Muscle of arm (tissue), 14 donors: ENCODE measurements at places on chromosomes 1 and 21. TPM values are rescaled to one million over a fixed set of nuclear protein-coding genes. Genes with fewer than 3 reads are reported as not detected.

GRCh38 chr21:14523234-14523633 lies 22.9 kb downstream of the SAMSN1 start:
- no peak for DNase-seq

Gene FBXO2
- polyA plus RNA-seq, result 0.16 TPM

- no peak for DNase-seq
These were observed 51.7 kb downstream of the SLC16A1 start for GRCh38 chr1:112904071-112904830.

DNA sequence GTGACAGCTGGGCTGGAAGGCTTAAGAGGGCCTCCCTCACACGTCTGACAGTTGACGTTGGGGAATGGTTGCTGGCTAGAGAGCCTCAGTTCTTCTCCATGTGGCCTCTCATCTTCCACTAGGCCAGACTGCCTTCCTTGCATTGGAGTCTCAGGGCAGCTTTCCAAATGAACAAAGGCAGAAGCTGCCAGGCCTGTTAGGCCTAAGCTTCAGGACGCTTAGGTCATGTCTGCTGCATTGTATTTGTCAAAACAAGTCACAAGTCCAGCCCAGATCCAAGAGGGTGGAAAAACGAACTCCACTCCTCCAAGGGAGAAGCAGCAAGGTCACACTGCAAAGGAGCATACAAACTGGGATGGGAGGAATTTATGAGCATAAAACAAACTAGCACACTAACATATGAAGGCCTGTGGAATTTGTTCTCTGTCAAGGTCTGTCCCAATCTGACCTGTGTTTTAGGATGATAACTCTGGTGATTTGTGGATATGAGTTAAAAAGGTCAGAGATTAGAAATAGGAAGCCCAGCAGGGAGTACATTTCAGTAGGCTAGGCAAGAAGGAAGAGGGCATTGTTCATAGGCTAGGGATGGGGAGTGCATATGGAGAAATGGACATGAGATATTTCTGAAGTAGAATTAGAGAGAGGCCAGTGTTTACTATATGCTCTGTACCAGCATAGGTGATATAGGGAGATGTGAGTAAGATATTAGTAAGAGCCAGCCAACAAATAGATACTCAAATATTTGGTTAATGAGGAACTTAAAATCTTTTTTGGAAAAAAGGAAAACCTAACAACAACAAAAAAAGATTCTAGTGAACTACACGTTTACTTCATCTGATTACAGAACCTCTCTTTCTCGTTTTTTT lies 29.1 kb upstream of the CNN3 start:
- no peak for DNase-seq

DNA sequence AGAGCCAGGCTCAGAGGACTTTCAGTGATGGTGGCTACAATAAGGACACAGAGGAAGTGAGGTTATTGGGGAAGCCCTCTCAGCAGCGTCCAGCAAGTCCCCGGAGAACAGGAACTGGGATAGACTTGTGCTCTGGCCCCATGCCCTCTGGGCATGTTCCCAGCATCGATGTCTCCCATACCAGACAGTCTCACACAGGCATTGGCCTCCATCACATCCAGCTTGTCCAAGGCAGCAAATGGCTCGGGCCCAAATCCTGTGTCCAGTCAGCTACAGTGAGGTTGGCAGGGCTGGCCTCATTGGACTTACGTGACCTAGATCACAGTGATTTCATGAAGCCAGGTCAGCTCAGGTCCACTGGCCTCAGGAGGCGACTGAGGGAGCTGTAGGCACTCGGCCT lies 19.6 kb upstream of the TMEM54 start:
- DNase-seq, result no peak

DNA sequence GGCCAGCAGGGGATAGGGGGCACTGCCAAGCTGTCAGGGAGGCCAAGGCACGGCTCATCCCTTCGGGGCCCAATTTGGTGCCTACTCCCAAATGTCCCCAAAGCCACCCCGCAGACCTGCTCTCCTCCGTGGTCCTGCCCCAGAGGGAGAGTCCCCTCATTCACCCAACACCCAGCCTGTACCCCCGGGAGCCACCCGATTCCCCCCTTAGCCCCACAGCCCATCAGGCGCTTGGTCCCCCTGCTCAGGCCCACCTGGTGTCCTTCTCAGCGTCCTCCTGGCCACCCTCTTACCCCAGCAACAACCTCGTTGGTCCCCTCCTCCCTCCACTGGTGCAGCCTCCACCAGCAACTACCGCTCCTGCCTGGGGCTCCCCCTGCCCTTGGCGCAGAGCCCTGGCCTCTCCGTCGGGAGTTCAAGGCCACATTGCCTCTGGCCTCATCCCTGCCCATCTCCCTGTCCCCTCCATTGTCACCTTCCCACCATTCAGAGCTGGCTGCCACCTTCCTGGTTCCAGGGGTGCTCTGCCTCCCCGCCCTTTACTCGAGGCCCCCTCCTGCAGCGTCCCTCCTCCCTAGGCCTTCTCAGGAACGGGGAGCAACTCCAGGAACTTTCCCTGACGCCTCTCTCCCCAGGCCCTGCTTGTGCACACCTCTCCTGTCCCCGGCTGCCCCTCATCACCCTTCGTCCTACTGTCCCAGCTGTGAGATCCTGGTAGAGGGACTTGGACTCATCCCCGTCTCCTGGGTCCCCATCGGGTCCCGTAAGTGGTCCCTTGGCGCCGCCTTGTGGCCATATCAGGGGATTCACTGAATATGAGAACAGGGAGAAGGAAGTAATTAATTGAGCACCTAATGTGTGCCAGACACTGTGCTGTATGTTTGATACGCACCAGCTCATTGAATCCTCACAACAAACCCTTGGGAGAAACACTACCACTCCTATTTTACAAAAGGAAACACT lies 73.9 kb downstream of the RAP1GAP start:
- DNase-seq, result no peak

Gene LCE2C
- not detected for polyA plus RNA-seq

- DNase-seq, result no peak
These were observed 67.1 kb upstream of the UBE2U start for GRCh38 chr1:64136296-64136695.

- no peak for DNase-seq
These were observed 232.6 kb downstream of the SRGAP2C start for GRCh38 chr1:121417325-121417923.

GRCh38 chr1:25009671-25010262 lies 79.7 kb upstream of the RUNX3 start:
- DNase-seq, result no peak

Gene FAM167B
- 4.0 TPM for polyA plus RNA-seq

GRCh38 chr1:175089136-175089718 lies 21.6 kb downstream of the TNN start:
- no peak for DNase-seq

Gene NBPF26
- polyA plus RNA-seq, result 15.7 TPM

Gene CLCA4
- polyA plus RNA-seq, result 0.40 TPM

Gene RGS16
- polyA plus RNA-seq, result 5.1 TPM

- DNase-seq, result no peak
These were observed 14.5 kb downstream of the SLX9 start for GRCh38 chr21:44954281-44954771.

- DNase-seq, result peak; percentile 10
These were observed 58.8 kb upstream of the SPATA6 start for GRCh38 chr1:48530727-48531351.

Gene PLEKHA6
- 5.3 TPM for polyA plus RNA-seq

Gene TRIM67
- 0.05 TPM for polyA plus RNA-seq

DNA sequence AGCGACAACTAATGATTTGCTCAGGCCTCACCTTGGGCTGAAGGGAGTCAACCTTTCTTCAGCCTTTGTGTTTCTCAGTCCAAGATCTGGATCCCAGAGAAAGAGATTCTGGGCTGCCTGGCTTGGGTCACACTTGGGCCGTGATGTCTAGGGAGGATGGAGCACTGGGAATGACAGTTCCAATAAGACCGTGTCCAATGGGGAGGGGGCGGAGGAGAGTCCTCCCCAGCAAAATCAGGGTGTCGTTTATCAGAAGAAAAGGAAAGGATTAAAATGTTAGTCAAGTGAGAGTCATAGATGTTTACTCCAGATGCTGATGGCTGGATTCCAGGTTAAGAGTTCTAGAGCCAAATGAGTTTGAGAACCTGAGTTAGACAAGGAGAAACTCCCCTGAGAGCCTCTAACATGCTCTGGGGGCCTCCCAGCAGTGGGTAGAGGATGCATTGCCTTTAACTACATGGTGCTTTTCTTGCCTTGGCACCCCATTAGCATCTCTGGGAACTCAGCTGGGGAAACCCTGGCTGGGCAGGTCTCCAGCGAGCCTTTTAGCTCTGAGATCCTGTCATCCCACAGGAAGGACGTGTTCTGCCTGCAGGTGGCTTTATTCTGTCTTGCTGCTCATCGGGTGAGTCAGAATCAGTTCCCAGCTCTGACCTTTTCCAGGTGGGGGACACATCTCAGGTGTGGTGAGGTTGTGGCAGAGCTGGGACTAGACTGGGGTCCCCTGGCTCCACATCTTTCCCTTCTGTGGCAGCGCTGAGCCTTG lies 22.2 kb downstream of the NIPAL3 start:
- peak; percentile 45 for DNase-seq

Gene GRIK1
- 0.42 TPM for polyA plus RNA-seq

- no peak for DNase-seq
These were observed 75.1 kb downstream of the PGM1 start for GRCh38 chr1:63668298-63668697.

Gene TLCD4
- polyA plus RNA-seq, result not detected

Gene PTPRC
- 4.6 TPM for polyA plus RNA-seq

DNA sequence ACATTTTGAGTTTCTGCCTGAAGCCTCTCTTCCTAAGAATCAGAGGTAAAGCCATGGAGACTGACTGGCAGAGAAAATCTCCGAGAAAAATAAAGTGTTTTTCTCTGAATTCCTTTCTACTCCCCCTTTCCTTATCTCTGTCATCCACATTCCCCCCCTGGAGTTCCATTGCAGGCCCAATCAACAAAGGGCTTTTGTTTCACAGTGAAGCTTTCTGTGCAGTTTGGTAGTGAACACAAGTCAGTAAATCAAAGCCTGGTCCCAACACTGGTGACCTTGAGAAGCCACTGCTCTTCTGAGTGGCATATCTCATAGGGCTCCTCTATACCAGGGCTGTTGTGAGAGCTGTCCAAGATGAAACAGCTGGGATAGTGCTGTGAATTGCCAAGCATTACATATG lies 228.4 kb downstream of the SEC16B start:
- no peak for DNase-seq

GRCh38 chr1:115952547-115952946 lies 23.8 kb upstream of the SLC22A15 start:
- no peak for DNase-seq

Gene ZC3H12A
- polyA plus RNA-seq, result 0.72 TPM

DNA sequence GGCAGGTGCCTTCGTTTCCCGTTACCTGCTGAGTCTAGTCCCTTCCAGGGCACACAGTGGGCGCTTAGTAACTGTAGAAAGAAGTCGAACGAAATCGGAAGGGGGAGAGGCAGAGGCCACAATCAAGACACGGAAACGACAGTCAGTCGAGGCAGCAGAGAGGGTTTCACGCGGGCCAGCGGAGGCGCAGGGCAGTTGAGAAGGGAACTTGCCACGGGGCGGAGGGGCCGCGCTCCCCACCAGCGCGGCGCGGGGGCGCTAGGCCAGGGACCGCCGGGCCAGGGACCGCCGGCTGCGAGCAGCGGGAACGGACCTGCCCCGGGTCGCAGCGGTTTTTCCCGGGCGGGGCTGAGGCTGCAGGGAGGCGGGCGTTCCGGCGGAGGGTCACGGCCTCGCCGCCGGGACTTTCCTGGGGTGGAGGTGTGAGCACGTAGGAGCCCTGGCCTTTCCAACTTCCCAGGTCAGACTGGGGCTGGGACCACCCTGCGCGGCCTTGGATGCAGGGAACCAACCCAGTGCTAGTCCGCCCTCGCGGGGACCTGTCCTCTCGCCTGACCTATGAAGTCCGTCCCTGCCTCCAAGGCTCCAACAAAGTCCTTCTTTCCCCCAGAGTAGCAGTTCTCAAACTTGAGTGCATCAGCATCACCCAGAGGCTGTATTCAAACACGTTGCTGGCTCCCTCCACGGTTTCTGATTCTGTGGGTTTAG lies 150.1 kb upstream of the FGGY start:
- DNase-seq, result peak; percentile 34

DNA sequence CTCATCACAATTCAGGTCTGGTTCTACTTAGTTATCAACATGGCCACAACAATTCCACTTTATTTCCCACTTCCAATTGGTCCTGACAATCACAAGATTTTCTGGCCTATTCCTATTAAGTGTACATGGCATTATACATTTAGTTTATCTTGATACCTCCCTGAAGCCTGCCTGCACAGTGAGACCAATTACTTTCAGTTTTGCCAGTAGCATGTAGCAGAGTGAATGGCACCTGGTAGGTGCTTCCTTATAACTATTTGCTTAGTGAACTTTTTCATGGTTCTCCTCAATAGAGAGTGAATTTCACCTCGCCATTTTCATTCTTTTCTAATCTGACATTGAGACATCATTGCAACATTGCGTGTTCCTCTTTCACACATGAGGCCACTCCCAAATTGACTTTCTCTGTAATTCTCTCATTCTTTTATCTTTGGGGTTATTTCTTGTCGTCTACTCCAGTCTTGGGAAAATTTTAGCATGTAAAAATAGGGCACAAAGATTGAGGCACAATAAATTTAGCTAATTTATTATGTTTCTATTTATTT lies 124.3 kb downstream of the DISC1 start:
- no peak for DNase-seq

DNA sequence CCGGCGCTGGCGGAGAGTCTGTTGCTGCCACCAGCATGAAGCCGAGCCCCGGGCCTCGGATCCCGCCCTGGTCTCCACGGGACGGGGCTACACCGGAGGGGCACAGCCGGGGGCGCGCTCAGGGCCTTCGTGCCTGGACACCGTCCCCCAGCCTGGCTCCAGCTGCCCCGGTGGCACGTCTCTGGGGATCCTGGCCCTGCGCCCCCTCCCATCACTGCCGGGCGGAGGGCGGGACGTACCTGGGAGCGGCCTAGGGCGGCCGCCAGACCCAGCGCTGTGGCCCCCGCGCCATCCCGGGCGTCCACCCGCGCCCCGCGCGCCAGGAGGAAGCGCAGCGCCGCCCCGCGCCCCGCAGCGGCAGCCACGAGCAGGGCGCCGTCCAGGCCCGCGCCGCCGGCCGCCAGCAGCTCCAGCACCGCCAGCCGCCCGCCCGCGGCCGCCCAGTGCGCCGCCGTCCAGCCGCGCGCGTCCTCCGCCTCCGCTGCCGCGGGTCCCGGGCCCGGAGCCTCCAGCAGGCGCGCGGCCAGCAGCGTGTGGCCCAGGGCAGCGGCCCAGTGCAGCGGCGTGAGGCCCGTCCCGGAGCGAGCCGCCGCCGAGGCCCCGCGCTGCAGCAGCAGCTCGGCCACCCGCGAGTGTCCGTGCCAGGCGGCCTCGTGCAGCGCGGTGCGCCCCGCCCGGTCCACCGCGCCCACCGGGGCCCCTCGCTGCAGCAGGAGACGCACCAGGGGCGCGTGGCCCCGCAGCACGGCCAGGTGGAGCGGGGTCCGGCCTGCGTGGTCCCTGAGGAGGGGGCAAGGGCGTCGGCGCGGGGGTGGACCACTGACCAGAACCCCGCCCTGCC lies 1.0 kb downstream of the ANKRD65 start:
- DNase-seq, result no peak

Gene OLIG1
- 0.41 TPM for polyA plus RNA-seq

GRCh38 chr1:193187114-193187513 lies 701 bp upstream of the B3GALT2 start:
- DNase-seq, result no peak

Gene FCN3
- polyA plus RNA-seq, result 0.41 TPM

- no peak for DNase-seq
These were observed 1234.8 kb downstream of the MRPL39 start for GRCh38 chr21:24372506-24372905.

Gene MSH4
- polyA plus RNA-seq, result 0.83 TPM

GRCh38 chr21:17343055-17343454 lies 169.8 kb upstream of the CXADR start:
- DNase-seq, result peak; percentile 2

GRCh38 chr1:106962591-106962990 lies 93.9 kb upstream of the PRMT6 start:
- no peak for DNase-seq
